HT1080 (cell line): ENCODE measurements at places on chromosomes 6 and 20.

- no peak for DNase-seq
These were observed 3.3 kb downstream of the MGME1 start for GRCh38 chr20:17972121-17972520.

DNA sequence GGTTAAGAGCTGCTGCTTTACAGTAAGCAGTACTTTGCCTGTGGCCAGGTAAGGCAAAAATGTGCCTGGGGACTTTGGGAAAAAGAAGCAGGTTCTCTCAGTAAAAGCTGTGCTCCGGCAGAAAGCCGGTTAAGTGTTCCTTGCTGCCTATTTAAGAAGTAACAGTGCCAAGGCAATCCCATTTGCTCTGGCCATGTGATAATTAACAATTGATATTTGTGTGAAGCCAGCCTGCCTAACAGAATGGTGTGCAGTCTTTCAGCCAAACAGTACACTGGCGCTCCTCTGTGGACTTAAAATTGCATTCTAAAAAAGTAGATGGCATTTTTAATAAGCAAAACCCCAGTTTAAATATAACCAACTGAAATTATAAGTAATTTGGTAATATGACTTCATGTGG lies 430.3 kb downstream of the PLCB1 start:
- no peak for DNase-seq

DNA sequence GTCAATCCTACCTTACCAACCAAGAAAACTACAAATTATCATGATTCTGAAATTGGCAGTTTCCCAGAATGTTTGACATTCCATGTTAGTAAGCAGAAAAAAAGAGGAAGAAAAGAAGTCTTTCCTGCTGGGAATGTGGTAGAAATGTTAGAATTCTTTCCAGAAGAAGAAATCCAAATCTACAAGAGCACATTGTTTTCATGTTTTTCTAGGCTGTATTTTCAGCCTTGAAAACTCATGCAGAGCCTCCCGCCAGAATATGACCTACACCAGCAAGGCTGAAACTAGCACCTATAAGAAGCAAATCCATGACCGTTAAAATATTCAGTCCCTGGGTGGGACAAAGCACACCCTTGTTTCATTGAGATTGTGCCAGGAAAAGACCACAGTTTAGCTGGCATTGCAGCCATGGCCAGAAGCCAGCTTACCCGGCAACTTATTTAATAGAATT lies 259.4 kb downstream of the GJA1 start:
- peak; percentile 36 for DNase-seq

- DNase-seq, result peak; percentile 20
These were observed 297.9 kb downstream of the UTRN start for GRCh38 chr6:144582939-144583613.

GRCh38 chr6:109260126-109260525 lies 122.1 kb downstream of the CD164 start:
- DNase-seq, result peak; percentile 20

DNA sequence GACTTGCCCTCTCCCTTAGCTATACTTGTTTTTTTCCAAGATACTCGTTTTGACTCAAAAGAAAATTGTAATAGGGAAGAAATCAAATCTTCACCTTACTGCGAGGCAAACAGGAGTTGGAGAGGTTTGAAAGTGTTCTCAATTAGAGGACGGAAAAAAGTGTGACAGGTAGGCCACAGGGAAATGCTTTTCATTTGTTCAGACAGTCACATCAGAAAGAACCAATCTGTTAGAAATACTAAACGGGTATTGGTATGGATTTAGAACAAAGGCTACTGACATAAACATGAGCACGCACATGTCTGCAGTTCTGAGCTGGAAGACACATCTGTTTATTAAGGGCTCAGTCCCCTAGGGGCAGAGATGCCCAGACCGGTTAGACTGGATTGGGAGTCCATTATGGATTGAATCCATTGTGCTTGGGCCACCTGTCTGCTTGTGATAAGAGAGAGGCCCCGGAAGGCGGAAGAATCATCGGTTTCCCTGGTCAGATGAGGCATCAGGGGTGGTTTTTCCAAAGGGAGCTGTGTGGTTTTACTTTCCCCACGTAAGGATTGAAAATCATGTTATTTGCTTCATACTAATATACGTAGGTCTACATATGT lies 220.9 kb upstream of the MYLIP start:
- no peak for DNase-seq

DNA sequence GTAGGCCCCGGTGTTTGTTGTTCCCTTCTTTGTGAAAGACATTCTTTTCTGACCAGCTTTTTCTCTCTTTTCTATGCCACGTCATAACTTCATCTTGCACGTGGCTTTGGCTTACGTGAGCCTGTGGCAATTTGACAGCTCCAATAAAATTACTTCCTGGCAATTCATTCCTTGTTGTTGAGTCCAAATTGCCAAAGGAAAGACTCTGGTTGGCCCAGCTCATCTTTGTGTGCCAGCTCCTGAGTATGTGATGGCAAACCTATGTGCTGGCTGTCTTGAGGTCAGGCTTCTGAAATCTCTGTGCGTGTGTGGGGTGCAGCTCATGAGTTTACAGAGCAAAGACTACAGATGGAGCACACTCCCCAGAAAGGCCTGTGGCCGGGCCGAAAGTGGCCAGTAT lies 272.5 kb upstream of the SGK1 start:
- DNase-seq, result peak; percentile 34

DNA sequence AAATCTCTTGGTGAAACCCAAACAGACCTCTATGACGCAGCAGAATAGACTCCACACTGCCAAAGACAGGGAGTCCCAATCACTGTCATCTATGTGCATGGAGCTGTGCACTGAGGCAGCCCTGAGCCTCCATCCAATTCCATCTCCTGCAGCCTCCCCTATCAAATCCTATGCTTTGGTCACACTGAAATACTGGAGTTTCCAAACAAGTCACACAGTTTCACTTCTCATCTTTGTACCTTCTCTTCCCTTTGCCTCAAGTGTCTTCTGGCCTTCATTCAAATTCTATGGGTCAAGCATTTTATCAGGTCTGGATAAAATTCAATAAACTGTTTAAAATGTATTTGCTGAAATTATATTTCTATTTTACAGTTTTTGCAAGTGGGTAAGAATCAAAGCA lies 38.5 kb downstream of the FBXL4 start:
- DNase-seq, result no peak

- DNase-seq, result peak; percentile 79
These were observed at the start of gene SNAP25 for GRCh38 chr20:10218536-10219451. Gene SNAP25 (plus strand): TSS chr20:10218830. CDS start chr20:10275492, 56,662 bp downstream.

- no peak for DNase-seq
These were observed 98.7 kb downstream of the ZDHHC14 start for GRCh38 chr6:157479464-157480303.

DNA sequence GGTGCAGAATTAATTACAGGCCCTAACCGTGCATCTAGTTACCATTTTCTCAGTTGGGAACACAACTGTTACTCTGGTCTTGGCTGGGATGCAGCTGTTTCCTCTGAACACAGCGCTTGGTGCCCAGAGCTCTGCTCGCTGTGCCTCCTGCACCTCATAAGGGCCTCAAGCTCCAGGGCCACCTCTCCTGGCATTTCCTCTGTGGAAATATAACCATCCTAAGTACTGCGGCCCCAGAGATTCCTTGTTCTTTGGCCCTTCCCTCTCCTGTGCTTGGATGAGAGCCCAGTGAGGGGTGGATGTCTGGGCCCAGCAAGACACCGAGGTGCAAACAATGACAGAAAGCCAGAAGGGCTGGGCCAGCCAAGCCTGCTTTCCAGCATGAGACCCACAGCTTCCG lies 169.9 kb upstream of the CST7 start:
- no peak for DNase-seq

- no peak for DNase-seq
These were observed 166.6 kb upstream of the TAB2 start for GRCh38 chr6:149150801-149151398.

GRCh38 chr20:50645253-50646068 lies 45.9 kb downstream of the RIPOR3 start:
- peak; percentile 100 for DNase-seq
